ENCODE measurements at places on chromosomes 2 and 18.
A peak's percentile ranks its signal among the peaks of the same experiment; 100 is the strongest.

GRCh38 chr2:171158790-171159371 is 1.8 kb downstream of the TLK1 start:
- DNase-seq = no peak

GRCh38 chr18:26656944-26657536 is 108.7 kb upstream of the KCTD1 start:
- peak; percentile 75 for DNase-seq

- DNase-seq = no peak
These were observed 99.0 kb downstream of the SNTG2 start for GRCh38 chr2:1049691-1050090.

DNA sequence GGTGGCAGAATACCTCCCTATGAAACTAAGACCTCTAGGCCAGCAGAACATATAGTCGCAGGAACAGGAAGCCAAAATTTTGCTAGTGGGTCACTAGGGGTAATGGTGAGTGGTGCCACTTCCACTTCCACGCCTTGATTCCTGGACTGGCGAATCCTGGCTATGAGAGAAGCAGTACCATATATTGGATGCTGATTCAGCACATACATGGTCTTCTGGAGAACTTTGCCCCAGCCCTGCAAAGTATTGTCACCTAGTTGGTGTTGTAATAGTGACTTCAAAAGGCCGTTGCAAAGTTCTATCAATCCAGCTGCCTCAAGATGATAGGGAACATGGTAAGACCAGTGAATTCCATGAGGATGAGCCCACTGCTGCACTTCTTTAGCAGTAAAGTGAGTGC is 769.8 kb upstream of the GYPC start:
- no peak for DNase-seq

DNA sequence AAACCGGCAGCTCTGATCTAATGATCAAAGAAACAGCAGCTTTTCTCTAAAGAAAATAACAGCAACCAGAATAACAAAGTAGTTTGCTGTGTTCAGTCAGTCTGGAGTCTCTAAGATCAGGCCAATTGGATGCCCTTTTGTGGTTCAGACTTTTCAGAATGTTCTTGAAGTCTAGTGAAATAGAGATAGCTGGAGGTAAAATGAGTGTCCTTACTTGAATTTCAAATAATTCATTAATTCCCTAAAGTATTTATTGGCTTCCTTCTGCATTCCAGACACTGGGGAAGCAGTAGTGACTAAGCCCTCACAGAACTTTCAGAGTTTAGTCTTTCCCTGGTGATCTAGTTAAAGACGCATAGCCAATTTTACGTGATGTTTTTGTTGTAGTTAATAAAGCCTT is 58.7 kb downstream of the C18orf54 start:
- no peak for DNase-seq

DNA sequence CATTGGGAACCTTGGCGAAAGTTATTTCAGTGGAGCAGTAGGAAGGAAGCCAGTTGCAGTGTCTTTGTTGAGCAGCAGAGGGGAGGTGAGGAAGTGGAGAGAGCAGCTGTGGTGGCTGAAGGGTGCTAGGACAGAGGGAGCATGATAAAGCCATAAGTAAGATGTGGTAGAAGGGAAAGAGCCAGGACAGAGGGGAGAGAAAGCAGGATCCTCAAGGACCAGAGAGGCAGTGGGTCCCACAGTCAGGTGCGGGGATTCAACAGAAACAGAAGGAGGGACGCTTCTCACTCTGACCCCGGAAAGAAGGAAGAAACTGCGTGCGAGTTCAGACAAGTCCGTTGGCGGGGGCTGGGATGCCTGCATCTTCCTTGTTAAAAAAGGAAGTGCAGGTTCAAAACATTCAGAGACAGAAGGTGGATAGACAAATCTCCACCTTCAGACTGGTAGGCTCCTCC is at the start of gene CXCR2:
TSS of gene CXCR2 (plus strand) at position 403 of the 455 bp plus-strand sequence. CDS start 8,774 bp downstream, outside the sequence.
- DNase-seq = peak; percentile 78

DNA sequence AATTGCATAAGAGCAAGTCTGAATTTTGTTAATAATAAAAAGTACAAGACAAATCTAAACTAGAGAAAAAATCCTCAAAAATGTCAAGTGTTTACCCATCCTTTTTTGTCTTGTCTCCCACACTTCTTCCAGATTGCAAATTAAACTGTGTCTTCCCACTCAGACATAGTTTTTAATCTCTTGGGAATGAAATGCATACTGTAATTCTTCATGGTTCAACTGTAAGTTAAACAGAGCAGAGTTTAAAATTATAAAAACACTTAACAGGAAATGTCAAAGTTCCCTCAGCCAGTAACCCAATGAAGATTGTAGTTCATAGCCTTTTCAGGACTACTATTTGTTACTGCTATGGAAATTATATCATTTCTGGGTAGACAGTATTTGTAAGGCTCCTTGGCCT is 171.8 kb downstream of the UBE2E3 start:
- DNase-seq = no peak
